ENCODE measurements at places on chromosomes 3 and 15.
A peak's percentile ranks its signal among the peaks of the same experiment; 100 is the strongest.

DNA sequence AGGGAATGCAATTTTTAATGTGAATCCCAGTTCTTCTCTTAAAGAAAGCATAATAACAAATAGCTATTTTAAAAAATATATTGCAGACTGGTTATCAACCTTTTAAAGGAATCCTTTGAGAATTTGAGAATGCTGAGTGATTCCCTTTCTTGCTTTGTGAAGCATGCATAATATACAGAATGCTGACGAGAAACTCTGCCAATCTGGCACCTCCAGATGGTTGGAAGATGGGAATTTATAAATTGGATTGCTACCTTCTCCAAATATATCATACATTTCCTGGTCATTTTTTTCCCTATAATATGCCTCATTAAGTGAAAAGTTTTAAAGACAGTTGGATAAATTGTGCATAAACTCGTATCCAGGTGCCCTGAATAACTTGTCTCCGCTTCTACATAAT lies 333.9 kb upstream of the ARPP21 start:
- no peak for DNase-seq

GRCh38 chr3:27746838-27747237 lies 24.7 kb upstream of the EOMES start:
- DNase-seq = no peak

DNA sequence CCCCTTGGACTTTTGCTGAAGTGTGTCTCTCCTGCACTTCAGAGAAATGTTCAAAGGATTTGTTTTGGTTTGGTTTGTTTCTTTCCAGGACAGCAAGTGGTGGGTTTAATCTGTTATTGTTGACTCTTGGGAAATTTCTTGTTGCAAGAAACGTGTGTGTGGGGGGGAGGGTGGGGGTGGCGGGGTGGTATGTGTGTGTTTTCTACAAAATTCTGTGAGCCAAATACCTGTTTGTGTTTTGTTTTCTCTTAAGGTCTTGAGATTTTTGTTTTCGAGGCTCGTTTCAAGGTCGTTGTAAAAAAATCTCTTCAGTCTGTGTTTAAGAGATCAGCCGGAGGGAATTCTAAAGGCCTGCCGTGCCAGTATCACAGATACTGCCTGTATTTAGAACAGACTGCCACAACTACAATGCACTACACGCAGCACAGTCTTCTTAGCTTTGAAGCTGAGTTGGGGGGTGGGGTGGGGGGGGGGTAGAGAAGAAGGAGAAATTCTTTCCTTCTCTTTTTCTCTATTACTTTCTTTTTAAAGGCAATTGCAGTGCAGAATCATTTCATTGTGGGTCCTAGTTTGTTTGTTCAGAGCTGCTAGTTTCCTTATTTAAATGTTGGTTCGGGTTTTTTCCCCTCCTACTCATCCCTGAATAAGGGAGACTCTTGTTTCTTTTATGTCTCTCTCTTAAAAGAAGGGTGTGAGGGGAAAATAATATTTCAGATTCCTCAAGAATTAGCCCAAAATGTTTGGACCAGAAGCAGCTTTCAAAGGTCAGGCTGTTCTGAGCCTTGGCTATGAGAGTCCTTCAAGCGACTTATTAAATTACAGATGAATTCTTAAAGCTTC lies 1.4 kb upstream of the BCL6 start:
- no peak for DNase-seq

- DNase-seq = no peak
These were observed 1.3 kb downstream of the FAM43A start for GRCh38 chr3:194686816-194687637.

- no peak for DNase-seq
These were observed 12.3 kb downstream of the EIF1B start for GRCh38 chr3:40321818-40322217.

- no peak for DNase-seq
These were observed 14.1 kb downstream of the OTOL1 start for GRCh38 chr3:161510510-161511260.

DNA sequence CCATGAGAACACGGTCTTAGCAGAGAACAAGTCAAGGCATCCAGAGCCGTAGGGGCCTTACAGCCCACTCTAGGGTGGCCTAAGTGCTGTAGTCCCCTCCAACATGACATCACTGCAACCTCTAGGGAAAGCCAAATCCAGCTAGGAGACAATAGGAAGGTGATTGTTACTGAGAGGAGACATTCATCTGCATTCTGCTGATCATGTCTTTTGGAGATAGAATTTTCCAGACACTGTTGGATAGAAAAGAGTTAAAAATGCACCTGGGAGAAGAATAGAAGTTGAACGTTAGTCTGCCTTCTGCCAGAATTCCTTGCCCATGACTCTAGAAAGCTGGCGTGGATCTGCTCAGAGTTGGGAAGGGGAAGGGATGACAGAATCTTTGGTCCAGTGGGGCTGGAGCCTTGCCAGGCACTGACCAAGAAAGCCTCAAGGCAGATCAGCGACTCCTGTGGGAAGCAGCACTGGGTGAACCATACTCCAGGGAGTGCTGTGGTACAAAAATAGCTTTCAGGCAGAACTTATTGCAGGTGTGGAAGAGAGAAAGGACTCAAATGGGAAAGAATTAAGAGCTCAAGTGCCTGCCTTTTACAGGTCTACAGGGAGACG lies 44.8 kb upstream of the RAF1 start:
- DNase-seq = peak; percentile 62

GRCh38 chr3:79005084-79005483 lies 762.7 kb downstream of the ROBO1 start:
- DNase-seq = no peak
